GM23338 (cell line): ENCODE measurements at places on chromosomes 16 and 17. TPM values are rescaled to one million over a fixed set of nuclear protein-coding genes. Genes with fewer than 3 reads are reported as not detected.

Gene C17orf113
- 1.8 and 2.1 TPM in 2 replicates for total RNA-seq

Gene MYH13
- not detected in 2 replicates for total RNA-seq

DNA sequence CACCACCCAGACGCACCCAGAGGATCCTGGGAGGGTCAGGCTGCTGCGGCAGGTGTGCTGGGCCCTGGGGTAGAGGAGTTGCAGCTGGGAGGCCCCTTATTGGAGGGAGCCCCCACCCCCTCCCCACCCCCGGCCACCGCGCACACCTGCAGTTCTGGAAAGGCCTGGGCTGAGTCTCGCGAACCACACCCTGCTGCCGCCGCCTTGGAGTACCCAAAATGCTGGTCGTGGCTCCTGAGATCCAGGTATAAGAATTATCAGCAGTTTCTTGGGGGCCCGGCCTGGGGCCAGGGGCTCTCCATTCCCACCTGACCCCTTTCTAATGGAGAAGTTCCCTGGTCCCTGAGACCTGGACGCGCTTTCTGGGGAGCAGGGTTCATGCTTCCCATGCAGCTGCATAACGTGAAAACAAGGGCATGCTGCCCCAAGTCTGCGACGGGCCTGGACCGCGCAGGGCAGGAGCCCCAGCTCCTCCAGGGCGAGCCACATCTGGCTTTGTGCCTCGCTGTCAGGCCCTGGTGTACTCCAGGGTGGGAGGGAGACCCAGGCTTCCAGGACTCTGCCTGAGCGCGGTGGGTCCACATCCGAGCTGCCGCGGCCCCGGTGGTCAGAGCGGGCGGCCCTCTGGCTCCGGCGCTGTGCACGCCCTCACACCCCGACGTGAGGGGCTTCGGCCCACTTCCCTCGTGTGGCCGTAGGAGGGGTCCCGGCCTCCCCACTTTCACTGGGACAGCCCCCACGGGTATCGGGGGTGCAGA is 7.3 kb upstream of the SNAI3 start:
- DNase-seq: no peak

GRCh38 chr16:17129971-17130370 is 340.8 kb downstream of the XYLT1 start:
- no peak for DNase-seq

DNA sequence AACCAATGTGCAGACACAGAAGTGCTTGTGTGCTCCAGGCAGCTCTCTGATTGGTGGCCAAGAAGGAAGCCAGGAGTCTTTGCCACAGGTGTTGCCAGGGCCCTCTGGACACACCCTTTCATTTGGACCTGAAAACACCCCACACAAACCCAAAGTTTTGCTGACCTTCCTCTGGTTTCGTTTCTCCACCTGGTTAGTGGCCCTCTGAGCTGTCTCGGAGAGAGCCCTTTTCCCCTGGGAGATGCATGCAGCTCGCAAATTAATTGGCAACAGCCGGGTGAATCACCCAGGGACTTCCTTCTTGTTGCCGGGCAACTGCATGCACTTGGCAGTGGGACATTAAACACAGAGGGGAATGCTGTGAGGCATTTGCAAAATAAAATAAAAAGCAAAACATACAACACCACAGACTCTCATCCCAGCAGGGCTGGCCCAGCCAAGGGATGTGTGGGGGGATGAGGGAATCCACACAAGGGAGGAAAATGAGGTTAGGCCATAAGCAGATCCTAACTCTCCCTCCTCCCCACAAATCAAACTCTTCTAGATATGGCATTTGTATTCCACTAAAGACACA is 286.6 kb downstream of the SOX9 start:
- DNase-seq: peak; percentile 59

- DNase-seq: peak; percentile 91
Observed at GRCh38 chr16:745739-746138, 4.9 kb upstream of the CIAO3 start.
